ENCODE measurements at places on chromosomes 7 and 10.

DNA sequence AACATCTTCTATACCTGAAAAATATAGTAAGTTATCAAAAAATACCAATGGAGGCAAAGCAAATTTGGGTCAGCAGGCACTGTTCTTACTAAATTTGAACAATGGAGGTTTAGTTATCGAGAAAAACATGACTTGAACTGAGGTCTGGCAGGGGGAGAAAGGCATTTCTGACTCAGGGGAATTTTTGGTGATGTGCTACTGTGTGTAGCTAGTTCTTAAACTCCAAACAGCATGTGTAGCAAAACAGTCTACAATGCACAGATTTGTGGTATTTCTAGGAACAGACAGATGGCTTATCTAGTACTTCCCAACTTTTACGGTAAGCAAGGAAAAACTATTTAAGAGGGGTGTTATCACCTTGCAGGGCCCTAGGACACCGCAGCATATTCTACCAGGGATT is 311.6 kb upstream of the LRRN3 start:
- no peak for DNase-seq

DNA sequence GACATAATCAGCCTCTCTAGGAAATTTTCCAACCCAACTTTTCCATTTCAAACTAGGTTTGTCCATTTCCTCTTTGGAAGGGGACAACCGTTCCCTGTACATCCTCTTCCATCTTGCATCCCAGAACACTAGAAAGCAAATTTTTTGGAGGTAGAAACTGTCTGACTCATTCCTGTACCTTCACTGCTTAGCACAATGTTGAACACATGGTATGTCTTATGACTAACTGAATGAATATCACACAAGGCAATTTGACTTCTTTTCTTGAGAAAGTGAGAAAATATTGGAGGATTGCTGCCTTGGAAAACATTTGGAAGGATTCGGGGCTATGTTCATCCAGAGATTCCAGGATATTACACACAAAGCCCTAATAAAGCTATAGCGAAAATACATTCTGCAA is 289.1 kb downstream of the FGFR2 start:
- no peak for DNase-seq

GRCh38 chr10:60434418-60435046 is 44.9 kb upstream of the ANK3 start:
- DNase-seq = peak; percentile 77

- DNase-seq = no peak
These were observed 568.8 kb upstream of the PCDH15 start for GRCh38 chr10:55369670-55370420.
